ENCODE measurements at places on chromosomes 2 and 18.

DNA sequence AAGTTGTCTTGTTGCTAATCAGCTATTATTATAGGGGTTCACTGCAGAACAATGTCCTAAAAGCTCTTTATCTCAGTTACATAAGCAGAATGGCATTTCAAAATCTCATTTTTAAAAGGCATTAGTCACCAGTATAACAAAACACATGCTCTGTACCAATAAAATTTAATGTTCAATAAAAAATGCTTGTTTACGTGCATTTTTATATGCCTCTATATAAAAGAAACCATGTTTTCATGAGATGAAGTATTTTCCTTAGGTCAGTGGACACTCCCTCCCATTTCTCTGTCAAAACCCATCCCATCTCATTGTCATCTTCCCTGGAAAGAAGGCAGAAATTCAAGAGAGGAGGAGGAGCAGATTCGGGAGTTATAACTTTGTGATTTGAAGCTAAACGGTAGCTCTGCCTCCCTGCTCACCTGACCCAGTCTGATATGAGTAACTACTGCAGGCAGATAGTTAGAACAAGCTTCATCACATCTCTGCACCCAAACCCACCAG lies 231.9 kb upstream of the SIX2 start:
- peak; percentile 29 for DNase-seq

DNA sequence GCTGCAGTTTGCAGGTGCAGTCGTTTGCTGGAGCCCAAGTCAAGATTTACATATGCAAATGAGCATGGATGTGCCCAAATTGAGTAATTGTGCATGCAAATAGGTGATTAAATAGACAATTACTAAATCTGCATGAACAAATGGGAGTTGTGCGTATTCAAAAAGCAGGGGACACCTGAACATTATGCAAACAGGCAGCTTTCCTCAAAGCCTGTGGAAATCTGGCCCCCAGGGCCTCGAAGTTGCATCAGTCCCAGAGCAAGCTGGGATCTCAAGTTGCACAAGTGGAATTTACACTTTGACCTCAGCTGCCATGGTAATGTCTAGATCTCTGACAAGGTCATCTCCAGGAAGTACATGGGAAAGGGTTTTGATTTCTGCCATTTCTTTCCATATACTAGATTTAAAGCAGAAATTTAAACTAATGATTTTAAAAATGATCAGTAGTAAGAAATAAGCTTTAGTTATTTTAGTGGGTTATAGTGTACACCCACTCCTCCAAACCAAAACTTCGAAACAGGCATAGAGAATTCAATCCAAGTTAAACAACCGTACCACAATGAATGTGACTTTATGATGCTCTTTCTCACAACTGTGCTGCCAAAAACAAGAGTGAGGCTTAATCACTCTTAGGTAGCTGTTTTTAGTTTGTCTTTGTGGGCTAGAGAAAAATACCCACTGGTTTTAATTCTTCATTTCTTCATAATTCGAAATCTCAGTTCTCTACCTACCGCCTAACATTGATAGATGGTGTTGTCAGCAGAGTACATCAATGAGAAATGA lies 110.7 kb downstream of the RND3 start:
- DNase-seq = peak; percentile 35

DNA sequence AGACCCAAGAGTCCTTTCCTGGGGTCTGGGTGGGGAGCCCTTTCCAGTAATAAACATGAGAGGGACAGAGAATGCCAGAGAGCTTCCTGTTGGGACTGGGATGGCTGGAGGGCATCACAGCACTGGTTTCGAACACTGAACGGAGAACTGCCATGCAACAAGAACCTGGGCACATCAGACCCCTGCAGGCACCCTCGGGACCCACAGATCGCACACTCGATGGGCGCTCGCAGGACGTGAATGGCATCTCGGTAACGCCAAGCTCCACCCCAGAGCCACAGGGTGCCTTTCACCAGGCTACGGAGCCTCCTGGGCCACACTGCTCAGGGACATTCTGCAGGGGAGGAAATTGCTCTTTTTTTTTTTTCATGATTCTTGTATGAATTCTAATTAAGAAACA lies 25.1 kb downstream of the SLC66A2 start:
- DNase-seq = no peak

DNA sequence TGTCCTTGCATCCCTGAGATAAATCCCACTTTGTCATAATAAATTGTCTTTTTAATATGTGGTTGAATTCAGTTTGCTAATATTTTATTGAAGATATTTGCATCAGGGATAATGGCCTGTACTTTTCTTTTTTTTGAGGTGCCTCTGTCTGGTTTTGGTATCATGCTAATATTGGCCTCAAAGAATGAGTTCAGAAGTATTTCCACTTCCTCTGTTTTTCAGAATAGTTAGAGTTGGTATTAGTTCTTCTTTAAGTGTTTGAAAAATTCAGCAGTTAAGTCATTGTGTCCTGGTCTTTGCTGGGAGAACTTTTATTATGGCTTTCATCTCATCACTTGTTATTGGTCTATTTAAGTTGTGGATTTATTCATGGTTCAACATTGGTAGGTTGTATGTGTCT lies 464.1 kb upstream of the CRIM1 start:
- no peak for DNase-seq

DNA sequence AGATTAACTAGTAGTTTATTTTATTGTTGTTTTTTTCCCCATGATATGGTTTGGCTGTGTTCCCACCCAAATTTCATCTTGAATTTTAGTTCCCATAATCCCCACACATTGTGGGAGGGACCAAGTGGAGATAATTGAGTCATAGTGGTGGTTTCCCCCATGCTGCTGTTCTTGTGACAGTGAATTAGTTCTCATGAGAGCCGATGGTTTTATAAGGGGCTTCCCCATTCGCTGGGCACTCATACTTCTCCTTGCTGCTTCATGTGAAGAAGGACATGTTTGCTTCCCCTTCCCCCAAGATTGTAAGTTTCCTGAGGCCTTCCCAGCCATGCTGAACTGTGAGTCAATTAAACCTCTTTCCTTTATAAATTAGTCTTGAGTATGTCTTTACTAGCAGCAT lies 36.5 kb downstream of the GALNT14 start:
- no peak for DNase-seq

GRCh38 chr2:3608373-3609278 lies 13.7 kb downstream of the COLEC11 start:
- no peak for DNase-seq

Measured in foreskin fibroblast (primary cell).